NCI-H748 treated with DMSO at 0.1 percent for 48 hours (cell line): ENCODE measurements at places on chromosomes 7 and 10.

DNA sequence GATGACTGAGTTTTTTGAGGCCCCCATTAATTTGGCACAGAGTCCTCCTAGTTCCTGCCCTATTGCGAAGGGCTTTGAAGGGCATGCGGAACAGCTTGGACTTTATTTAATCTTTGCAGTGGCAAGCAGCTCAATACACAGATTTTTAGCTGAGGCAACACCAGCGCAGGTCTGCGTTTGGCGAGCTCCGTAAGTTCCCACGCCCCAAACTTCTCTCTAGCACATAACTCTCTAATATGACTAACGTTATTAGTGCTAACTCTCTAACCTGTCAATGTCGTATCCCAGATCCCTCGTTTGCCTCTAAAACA, 366 bp upstream of the TAF3 start:
- DNase-seq, result no peak

GRCh38 chr7:37376386-37376785, 72.3 kb downstream of the ELMO1 start:
- no peak for DNase-seq

GRCh38 chr7:127786184-127786583, 134.2 kb downstream of the SND1 start:
- DNase-seq, result no peak

DNA sequence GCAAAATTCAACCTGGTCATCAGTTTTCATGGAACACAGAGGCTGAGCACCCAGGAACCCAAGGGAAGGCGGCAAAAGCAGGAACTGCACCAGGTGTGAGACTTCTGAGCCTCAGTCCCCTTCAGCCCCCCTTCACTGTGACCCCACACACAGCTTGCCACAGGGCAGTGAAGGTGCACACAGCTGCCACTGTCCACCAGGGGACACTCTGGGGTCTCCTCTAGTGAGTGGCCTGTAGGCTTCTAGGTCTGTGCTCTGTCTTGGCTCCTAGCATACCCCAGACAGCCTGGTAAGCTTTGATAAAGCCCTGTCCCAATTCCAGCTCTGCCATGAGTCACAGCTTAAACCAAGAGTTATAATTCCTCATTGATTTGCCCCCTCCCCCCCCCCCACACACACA, 12.1 kb downstream of the KCNH2 start:
- DNase-seq, result no peak

DNA sequence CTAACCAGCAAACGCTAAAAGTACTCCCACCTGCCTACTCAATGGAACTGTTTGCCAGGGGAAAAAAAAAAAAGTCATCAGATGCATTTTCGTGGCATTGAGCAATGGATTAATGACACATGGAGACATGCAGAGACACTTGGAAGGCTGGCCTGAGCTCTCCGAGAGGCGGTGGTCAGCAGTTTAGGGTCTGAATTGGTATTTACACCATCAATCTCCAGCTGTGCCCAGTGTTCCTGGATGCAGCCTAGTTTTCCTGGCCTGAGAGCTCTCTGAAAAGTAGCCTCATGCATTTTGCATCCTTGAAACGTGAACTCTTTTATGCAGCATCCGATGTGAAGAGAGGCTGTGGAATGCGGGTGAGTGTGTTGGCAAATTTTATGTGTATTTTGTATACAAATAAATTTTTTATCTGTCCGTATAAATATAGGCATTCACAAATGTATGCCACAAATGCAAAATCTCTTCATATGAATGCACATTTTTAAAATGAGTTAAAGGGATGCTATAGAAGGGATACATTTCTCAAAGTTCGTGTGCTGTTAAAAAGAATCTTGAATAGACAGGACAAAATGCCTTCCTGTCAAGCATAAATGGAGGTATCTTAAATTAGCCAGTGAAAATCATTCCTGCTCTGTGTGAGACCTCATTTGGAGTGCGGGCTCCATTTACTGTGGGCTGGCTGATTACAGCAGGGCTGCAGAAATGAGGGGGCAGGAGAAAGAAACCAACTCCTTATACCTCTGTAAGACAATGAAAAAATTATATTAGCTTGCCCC, 137.7 kb upstream of the PFKP start:
- DNase-seq, result no peak

DNA sequence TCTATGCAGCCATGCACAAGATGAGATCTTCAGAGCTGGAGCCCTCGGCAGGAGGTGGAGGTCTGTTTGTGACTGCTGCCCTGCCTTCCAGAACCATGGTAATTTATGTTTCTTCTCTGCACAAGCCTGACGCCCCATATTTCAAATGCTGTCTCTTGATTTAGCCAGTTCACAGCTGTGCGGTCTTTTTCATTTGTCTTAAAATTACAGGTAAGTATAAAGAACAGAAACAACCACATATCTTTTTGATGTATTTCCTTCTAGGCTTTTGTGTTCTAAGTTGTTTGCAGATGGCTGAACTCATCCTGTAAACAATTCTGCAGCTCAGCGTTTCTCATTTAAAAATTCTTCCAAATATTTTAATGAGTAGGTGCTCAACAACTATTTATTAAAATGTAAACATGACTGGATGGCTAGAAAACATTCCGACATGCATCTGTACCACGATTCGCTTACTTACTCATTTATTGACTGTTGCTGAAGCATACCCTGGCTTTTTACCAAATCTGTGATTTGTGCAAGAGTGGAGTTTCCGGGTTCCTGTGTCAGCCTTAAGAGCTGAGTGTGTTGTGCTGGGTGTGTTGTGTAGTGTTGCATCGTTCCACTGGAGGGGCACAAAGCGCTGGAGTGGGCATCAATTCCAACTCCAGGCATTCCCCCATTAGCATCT, 58.9 kb downstream of the PIP4K2A start:
- DNase-seq, result no peak

- no peak for DNase-seq
Measured at GRCh38 chr7:143018931-143019330, 8.0 kb downstream of the OR9A2 start.

- DNase-seq, result no peak
Measured at GRCh38 chr10:131220601-131221171, 90.8 kb downstream of the TCERG1L start.

GRCh38 chr10:58653139-58653538, 140.5 kb downstream of the BICC1 start:
- DNase-seq, result no peak

GRCh38 chr7:30973791-30974604, 10.2 kb downstream of the GHRHR start:
- DNase-seq, result no peak

DNA sequence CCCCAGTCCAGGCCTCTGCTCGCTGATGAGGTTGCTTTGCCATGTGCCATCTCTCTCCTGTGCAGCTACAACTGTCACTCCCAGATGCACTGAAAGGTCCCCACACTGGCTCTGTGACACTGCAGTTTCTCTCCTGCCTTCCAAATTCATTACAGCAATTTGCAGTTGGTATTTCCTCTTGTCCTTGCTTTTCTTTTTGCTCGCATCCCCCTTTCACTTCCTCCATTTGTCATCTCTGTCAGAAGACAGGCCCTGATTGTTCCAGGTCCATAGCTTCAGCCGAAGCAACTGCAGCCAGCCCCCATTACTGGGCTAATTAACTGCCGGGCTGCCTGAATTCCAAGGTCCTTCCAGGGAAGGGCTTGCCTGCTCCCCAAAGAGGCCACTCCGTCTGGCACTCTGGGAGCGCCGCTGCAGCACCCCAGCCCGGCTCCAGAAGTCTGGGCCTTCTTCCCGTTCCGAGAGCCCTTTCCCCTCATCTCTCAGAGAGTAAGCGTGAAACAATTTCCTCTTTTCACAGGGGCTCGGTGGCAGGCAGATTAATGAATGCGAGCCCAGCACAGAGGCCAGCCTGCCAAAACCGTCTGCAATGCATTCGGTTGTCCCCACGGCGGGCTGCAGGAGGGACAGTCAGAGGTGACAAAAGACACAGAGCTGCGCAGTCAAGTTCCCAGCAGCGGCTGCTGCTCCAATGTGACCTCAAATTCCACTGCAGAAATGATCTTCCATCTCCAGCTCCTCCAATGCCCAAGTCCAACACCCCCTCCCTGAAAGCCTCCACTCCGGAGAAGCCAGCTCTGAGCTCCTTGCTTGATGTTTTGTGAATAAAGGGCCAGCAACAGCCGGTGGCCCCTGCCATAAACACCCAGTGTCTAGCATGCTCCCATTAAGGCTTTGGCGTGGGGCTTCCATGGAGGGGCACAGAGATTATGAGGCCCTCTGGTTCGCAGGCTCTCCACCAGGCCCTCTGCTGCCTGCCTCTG, 279.4 kb upstream of the HABP2 start:
- no peak for DNase-seq

- DNase-seq, result no peak
Measured at GRCh38 chr10:71920540-71921323, 43.5 kb upstream of the CHST3 start.
